HS-5 (cell line): ENCODE measurements at places on chromosomes 16 and 17.

DNA sequence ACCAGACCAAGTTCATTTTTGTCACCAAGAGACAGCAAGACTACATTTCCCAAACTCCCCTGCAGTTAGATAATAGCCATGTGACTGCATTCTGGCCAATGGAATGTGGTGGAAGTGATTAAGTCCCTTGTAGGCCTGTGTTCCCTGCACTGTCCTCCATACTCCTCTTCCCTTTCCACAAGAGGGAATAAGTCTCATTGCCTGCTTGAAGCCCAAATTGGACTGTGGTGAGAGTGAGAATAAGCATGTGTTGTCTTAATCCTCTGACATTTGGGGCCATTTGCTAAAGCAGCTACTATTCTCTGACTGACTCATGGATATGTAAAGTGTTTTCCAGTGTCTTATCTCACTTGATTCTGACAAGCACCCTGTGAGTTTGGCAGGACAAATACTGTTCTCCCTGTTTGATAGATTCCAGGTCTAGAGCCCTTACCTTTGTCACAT, 20.7 kb downstream of the PIK3R6 start:
- DNase-seq: peak; percentile 20

DNA sequence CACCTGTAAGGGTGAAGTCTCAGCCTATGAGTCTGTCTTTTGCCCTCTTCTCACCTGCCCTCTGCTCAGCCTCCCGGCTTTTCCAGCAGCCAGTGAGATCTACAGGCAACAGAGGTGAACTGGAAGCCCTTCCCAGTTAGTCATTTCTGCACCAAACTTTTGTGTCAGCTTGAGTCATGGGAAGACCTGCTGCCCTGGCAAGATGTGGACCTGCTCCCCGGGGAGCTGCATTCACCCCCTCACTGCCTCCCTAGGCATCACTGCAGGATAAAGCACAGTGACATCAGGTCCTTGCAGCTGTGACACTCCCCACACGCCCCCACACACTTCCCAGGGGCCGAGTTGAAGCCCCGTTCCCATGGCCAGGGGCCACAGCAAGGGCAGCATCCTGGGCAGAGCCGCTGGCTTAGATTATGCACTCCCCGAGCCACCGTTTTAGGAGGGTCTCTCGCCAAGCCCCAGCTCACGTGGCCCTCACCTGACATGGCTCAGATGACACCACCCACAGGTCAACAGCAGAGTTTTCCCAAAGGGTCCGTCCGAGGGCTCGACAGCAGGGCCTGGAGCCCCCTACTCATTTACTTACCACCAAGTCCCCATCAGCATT, 6.5 kb upstream of the ABR start:
- DNase-seq: peak; percentile 13

GRCh38 chr17:13352747-13353415, 248.8 kb downstream of the HS3ST3A1 start:
- DNase-seq: no peak

DNA sequence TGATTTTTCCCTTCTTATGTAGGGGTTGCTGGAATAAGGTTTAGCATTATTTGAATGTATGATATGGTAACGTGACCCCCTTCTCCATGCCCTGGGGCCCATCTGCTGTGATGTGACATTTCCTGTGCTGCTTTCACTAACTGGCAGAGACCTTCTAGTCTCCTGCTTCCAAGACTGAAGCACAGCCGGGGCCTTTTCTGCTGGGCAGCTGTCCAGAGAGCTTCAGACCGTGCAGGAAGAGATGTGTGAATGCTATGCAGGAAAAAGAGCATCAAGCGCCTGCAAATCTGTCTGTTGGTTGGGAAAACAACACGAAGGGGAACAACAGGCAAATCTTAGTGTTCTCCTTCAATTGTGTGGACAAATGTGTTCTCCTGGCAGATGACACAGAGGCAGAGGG, 128.5 kb downstream of the SPACA3 start:
- no peak for DNase-seq

- DNase-seq: no peak
Measured at GRCh38 chr16:63188086-63188771, 1152.0 kb upstream of the CDH8 start.

- no peak for DNase-seq
Measured at GRCh38 chr17:11353601-11354000, 112.6 kb downstream of the SHISA6 start.

- DNase-seq: no peak
Measured at GRCh38 chr16:87075319-87075860, 241.8 kb downstream of the C16orf95 start.

GRCh38 chr17:49842371-49842770, 5.5 kb downstream of the TAC4 start:
- no peak for DNase-seq

- no peak for DNase-seq
Measured at GRCh38 chr16:57999971-58000705, at the start of gene ZNF319. TSS of gene ZNF319 (minus strand) at chr16:58000672. CDS start at chr16:57998265, 2,407 bp downstream.

GRCh38 chr17:12187658-12188057, 167.0 kb downstream of the MAP2K4 start:
- DNase-seq: no peak

DNA sequence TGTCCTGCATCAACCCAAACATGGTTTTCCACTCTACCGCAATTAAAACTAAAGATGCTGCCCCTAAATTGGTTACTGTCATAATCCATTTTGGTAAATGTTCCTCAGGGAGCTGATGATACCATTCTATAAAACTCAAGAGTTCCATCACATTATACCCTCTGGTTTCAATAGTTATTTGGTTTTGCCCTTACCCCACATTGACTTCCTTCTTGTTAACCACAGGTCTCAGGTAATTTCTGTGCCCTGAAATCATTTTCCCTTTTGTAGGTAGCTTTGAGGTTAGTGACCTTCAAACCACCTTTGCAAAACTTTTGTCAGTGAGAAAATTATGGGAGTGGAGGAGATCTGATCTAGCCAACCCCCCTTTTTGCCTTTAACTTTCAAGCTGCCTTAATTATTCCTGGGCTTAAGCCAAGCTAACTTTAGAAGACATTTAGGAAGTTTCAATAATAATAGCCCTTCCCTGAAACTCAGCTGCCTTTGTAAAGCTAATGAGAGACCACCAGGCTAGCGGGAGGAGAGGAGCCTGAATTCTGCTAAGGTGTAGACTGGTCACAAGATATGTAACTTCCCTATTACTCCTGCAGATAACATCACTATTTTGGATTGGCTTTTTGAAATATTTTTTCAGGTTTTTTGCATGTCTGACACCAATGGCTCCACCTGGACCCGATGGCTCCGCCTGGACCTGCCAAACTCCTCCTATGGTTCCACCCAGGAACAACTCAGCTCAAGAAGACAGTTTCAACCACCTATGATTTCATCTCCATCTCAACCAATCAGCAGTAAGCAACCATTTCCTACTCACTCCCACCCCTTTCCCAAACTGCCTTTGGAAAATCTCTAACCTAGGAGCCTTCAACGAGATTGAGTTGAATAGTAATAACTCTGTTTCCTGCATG, 224.9 kb downstream of the HS3ST3B1 start:
- no peak for DNase-seq

DNA sequence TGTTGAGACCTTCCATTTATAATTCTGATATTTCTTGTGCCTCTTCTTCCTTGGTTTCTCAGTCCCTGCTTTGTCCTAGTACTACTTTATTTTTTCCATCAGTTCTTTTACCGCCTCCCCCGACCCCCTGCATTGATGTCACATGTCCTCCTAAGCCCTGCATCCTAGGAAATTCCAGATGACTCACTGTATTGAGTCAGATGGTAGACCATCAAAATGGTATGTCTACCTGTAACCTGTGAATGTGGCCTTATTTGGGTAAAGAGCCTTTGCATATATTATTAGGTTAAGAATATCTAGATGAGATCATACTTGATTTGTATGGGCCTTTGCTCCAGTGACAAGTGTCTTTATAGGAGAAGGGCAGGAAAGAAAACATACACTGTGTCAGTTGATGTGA, 515.3 kb upstream of the CA10 start:
- DNase-seq: no peak

DNA sequence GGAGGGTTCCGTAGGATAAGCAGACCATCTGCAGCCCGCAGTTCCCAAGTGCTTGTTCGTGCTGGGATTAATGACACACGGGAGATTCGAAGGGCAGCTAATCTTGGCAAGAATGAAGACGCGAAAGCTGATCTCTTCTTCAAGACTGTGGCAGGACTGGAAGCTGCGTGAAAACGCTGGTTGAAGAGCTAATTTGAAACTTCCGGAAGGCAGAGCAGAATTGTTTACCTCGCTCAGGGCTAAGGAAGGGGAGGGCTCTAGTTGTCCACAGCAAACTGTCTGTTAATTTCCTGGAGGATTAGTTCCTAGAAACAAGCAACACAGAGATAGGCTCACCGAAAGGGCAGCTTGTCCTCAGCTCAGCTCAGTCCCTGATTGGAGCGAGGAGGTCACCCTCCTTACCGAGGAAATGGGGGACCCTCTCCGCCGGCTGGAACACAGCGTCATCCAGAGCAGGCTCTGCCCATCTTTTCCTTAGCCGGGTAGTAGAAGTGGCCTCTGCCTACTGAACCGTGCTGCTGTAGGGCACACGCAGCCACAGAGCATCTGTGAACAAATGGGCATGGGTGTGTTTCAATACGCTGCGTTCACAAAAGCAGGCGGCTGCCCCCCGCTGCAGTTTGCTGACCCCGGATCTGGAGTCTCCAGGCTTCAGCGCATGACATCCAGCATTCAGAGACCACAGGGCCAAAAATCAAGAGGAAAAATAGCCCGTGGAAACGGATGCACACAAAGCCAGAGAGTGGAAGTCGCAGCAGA, 16.7 kb upstream of the BAIAP2 start:
- no peak for DNase-seq

DNA sequence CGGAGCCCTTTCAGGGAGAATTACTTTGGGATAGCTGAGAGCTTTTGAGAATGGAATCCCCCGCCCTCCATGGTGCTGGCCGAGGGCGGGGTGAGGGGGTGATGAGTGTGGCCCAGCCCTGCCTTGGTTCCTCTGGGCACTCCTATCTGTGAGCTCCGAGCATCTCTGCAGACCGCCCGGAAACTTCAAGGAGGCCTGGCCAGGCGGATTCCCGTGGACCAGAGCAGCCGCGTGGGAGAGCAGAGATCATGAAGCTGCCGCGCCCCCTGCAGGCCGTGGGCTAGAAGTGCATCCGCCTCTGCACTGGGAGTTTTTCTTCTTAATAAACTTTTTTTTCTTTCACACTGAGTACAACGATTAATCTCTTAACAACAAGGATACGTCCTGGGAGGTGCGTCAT, 392.9 kb upstream of the EEF2KMT start:
- no peak for DNase-seq

- no peak for DNase-seq
Measured at GRCh38 chr16:48158296-48158695, 2.5 kb upstream of the ABCC12 start.

- DNase-seq: no peak
Measured at GRCh38 chr16:79632289-79632688, 31.8 kb upstream of the MAF start.

DNA sequence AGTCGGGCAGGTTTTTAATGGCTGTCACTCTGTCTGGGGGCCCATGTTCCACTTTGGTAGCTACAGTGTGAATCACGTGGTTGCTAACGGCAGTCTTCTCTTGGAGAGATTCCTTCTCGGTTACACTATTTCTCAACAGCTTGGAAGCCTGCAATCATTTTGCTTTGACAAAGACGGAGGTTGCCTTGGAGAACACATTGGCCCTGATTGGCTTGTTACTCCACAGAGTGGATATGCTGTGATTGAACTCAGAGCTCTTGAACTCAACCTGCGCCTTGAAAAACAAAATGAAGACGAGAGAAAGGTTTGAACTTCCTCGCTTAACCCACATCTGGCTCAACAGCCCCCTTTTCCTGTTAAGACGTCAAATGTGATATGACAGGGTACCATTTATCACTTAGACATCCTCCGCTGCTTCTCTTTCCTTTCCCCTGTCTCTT, 218.9 kb downstream of the MAF start:
- DNase-seq: no peak

- DNase-seq: no peak
Measured at GRCh38 chr17:17887752-17888304, 51.0 kb upstream of the SREBF1 start.

DNA sequence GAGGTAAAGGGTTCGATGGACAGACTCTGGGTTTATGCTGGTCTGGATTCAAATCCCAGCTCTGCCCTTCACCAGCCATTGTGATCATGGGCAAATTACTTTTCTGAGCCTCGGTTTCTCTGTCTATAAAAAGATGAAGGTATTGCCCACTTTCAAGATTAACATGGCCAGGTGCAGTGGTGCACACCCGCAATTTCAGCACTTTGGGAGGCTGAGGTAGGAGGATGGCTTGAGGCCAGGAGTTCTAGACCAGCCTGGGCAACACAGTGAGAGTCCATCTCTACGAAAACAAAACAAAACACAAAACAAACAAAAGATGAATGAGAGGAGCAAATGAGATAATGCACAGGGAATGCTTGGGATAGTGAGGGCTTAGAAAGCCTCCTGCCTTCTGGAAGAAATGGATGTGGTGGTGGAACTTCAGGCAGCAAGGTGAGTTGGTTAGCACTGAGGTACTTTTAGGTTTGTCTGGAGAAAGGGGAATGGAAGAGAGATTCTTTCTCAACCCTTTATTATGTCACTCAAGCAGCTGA, 8.5 kb downstream of the ADGRG3 start:
- DNase-seq: no peak

DNA sequence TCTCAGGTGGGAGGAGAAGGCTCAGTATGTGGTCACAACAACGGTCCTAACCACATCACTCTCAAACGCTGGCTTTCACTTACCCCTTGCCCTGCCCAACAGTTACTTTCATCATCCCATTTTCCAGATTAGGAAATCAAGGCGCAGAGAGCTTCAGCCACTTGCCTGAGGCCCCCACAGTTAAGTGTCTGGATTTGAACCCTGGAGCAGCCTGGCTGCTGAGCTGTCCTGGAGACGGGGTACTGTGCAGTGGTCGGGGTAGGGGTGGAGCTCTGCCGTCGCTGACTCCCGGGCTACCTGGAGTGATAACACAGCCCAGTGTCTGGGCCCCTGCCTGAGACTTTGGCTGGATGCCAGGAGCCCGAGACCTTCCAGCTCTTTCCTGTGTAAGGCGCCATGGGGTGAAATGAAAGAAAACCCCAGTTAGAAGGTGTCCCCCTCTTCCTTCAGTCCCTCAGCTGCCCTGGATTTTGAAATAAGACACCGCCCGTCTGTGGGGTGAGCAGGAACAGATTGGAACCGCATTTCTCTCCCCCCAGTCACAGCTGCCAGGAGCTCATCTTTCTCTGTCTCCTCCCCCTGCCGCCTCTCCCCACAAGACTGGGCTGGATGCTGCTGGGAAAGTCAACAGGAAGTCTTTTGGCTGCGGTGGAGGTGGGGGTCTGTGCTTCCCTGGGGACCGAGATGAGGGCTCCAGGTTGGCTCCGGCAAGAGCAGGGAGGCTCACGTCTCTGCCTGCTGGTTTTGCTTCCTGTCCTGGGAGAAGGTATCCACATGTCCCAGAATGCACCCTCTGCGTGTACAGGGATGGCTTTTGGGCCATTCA, 280.2 kb downstream of the SEC14L1 start:
- DNase-seq: no peak

- no peak for DNase-seq
Measured at GRCh38 chr16:73015612-73016487, 32.1 kb downstream of the ZFHX3 start.

DNA sequence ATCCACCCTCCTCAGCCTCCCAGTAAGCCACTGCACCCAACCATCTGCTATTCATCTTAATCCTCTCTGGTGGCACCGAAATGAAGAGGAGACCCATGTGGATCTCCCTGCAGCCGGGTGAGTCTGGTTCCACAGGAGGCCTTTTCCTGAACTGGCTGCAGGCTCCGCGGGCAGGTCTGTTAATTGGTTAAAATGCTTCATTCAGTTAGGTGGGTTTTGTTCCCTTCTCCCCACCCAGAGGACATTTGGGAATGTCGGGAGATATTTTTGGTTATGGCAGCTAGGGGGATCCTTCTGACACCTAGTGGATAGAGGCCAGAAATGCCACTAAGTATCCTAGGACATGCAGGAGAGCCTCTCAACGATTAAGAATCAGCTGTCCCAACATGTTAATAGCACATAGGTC, 16.7 kb downstream of the C16orf54 start:
- DNase-seq: peak; percentile 24
